ENCODE measurements at places on chromosomes 1 and 21.

GRCh38 chr1:214329470-214330220, 48.7 kb downstream of the SMYD2 start:
- DNase-seq = no peak

- DNase-seq = no peak
Observed at GRCh38 chr1:54579337-54579781, 31.3 kb downstream of the ACOT11 start.

GRCh38 chr1:208524925-208525324, 280.7 kb upstream of the PLXNA2 start:
- no peak for DNase-seq

- DNase-seq = no peak
Observed at GRCh38 chr1:186210258-186210657, 164.8 kb downstream of the TPR start.

DNA sequence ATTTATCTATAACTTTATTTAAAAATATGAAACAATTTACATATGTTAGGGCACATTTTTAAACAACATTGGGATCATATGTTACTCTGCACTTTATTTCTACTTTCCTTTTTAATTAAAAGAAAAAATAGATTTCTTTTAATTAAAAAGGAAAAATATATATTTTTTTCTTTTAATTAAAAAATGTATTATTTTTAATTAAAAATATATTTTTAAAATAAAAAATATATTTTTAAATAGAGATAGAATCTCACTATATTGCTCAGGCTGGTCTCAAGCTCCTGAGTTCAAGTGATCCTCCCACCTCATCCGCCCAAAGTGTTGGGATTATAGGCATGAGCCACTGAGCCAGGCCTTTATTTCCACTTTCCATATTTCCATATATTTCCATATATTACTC, 36.7 kb downstream of the WARS2 start:
- DNase-seq = no peak

- no peak for DNase-seq
Observed at GRCh38 chr1:229884765-229885164, 182.3 kb upstream of the GALNT2 start.

GRCh38 chr1:234495231-234495990, 16.4 kb upstream of the TARBP1 start:
- DNase-seq = peak; percentile 82

DNA sequence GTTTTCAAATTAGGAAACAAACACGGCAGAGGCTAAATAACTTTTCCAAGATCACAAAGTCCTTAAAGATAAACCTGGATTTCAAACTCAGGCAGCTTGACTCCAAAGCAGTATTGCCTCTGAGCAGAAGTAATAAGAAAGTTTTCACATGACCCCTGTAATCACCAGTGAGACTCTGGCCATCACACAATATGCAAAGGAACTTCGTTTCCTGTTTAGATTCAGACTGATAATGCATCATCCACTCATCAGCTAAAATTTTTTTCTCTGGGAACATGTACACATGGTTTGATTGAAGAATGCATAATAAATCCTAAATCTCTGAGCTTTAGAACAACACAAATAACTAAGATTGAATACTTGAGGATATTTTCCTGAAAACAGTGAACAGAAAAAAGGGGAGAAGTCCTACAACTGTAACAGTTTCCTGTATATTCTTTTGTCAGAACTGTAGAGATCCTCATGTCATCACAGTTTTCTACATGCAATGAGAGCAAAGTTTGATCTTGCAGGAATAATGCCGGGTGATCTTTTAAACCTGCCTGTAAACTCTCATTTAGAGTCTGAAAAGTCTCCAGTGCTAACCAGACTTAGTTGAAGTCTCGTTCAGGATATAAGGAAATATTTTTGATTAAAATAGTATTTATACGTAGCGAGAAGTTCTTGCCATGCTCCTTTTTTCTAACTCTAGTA, 225.3 kb downstream of the SPATA17 start:
- no peak for DNase-seq

DNA sequence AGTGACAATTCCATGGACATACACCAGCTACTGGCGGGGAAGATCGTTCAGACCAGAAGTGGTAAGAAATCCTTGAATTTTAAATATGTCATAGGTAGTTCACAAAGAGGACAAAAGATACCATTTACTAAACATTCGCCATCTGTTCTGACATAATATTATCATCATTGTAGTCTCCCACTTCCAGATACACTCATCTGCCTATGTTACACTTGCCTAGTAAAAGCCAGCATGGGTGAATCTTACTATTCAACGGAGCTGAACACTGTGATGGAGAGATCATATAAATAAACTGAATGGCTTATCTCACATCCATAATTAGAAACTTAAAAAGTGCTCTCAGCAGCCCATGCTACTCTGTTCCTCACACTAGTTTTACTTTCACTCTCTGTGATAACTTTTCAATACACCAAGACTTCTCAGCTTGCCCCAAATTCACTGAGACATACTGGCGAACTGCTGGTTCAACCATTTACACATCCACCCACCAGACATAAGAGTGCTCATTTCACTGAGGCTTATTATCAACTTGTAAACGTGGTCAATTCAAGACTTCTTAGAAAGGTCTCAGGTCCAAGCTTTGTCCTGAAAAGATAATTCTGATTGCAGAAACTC, 463 bp upstream of the PRRC2C start:
- no peak for DNase-seq

DNA sequence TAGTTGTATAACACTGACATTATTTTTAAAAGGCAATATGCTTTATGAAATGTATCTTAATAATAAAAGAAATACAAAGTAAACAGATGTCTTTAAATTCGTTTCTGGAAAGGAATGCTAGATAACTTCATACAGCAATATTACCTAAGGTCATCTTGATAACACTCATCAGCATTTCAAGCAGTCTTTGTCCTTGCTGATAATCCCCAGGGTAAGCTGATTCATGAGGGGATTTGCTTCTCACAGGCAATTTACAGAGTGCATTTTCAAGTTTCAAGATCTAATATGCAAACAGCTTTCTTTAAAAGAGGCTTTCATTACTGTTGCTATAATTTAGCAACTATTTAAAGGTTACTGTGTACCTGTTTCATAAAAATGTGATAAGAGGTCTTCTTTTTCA, 75.2 kb upstream of the NEK2 start:
- no peak for DNase-seq

GRCh38 chr1:28601696-28602095, 9.6 kb downstream of the RAB42 start:
- DNase-seq = peak; percentile 59

DNA sequence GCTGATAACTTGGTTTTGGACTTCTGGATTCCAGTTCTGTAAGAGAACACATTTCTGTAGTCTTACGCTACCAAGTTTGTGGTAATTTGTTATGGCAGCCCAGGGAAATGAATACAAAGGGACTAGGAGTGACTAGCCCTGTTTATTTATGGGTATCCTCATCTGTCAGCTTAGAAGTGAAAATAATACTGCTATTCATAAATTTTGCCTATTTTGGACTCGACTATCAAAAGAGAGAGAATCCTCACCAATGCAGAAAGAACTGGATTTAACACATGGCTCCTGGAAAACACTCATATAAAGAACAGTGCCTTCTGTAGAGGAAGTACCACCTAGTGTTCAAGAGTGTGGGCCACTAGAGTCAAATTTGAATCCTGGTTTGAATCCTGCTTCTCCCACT, 22.6 kb downstream of the HSD11B1 start:
- no peak for DNase-seq

- DNase-seq = no peak
Observed at GRCh38 chr1:205676597-205676996, 3.7 kb downstream of the SLC45A3 start.

GRCh38 chr21:16800536-16801275, 712.1 kb upstream of the CXADR start:
- no peak for DNase-seq

GRCh38 chr1:41726899-41727748, 191.6 kb downstream of the HIVEP3 start:
- peak; percentile 62 for DNase-seq

- DNase-seq = no peak
Observed at GRCh38 chr1:179968994-179969919, 14.6 kb downstream of the CEP350 start.

DNA sequence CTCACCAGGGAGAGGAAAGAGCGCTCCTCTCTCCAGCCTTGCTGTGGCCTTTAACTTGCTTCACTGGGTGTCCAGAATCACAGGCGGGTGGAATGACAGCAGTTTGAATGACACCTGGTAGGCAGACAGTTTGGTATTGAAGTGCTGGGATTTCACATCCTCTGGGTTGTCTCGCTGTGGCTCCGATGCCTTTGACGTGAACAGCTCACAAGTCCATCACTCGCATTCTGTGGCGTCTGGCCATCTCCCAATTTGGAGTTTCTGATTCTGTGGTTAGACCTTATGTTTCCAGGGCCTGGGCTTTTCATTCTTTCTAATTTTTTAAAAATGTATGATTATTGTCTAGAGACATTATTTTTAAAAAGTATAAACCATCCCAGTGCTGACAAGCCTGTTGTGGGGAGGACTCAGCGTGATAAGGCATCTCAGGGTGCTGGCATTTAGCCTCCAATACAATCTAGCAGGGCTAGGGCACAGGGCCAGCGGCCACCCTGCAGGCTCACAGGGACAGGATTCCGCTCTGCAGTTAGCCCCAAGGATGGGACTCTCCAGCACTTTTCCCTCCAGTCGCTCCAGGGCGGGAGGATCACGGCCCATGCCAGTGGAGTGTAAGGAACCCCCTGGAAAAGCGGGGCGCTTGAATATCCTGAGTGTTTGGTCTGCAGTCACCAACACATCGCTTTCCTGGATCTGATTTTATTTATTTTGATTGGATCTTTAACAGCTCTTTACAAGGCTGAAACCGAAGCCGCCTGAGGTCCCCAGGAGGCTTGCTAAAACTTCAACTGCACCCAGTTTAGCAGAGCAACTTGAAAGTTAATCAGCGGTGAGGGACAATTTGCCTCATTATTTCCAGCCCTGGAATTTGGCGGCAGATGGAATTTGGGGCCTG, 178.3 kb downstream of the TRABD2B start:
- no peak for DNase-seq

- no peak for DNase-seq
Observed at GRCh38 chr1:186819563-186819962, 9.2 kb upstream of the PLA2G4A start.

- DNase-seq = peak; percentile 70
Observed at GRCh38 chr1:92587445-92587844, 100.7 kb upstream of the GFI1 start.

GRCh38 chr1:167510244-167510643, 8.1 kb downstream of the CD247 start:
- DNase-seq = no peak

DNA sequence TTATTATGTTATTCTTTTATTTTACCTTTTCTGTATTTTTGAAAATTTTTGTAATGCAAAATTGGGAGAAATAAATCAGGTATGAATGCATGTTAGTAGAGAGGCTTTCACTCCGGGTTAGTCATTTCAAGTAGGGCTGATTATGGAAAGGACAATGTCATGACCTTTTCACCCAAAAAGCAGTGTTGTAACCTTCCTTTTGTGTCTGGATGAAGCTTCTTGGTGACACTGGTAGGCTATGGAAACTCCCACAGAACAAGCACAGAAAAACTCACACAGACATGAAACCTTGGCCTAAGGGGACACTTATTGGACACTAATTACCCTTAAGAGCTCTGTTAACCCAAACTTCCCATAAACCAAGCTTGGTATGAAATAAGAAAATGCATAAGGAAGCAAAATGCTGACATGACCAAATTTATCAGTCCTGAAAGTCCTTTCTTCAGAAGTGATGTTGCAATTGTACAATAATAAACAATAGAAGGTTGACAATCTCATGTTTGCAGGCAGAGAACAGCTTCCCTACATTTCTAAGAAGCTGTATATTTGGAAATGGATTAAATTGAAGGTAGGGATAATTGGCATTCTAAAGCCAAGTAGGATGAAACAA, 70.0 kb upstream of the KCNJ15 start:
- DNase-seq = no peak

GRCh38 chr1:97920832-97921571, at the start of gene DPYD:
DPYD (minus strand) TSS chr1:97921034; CDS start chr1:97920922, 112 bp downstream.
- DNase-seq = peak; percentile 88

GRCh38 chr1:58003059-58003458, 543.5 kb downstream of the OMA1 start:
- no peak for DNase-seq

DNA sequence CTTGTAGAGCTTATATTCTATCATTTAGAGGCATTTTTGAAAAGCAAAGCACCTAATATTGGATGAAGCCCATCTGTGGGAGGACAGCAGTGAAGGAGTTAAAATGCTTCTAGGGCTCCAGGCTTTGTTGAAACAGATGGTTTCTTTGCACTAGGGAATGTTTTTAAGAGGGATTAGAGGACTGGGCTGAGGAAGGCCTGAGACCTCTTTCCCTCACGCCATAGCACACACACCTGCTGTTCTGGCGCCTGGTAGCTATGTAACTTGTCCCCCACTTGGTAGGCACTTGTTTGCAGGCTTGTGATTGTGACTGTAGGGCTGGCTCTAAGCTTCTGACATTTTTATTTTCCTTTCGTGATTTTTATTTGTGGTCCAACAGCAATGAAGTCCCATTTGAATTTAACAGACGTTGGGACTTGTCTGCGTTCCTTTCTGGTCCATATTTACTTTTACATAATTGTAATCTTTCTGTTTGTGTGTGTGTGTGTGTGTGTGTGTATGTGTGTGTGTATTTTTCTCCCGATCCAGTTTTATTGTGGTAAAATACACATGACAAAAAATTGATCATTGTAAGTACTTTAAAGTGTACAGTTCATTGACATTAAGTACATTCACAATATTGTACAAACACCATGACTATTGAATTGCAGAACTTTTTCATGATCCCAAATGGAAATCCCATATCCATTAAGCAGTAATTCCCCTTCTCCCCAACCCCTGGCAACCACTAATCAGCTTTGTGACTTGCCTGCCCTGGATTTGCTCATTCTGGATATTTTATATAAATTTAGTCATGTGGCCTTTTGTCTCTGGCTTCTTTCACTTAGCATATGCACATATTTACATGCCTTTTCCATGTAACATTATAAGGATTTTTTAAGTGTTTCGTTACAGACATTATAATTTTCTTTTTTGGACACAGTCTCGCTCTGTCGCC, 33.5 kb upstream of the MACF1 start:
- DNase-seq = no peak

GRCh38 chr1:196355206-196355786, 252.9 kb downstream of the KCNT2 start:
- no peak for DNase-seq

DNA sequence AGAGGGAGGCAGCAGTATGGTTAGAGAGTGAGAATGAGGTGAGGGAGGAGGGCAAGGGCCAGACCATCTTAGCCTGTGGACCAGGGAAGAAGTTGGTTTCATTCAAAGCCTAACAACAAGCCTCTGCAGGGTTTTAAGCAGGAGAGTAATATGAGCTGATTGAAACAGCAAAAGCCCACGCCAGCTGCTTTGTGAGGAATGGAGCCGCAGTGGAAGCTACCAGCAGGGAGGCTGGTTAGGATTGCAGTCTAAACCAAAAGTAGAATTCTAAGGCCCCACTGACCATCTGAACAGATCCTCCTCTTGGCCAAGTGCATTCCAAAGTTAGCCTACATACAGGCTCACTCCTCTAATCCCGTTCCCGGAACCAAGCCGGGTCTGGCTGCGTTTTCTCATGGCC, 44.8 kb downstream of the OLFML3 start:
- no peak for DNase-seq

- DNase-seq = no peak
Observed at GRCh38 chr21:26945916-26946675, 20.8 kb downstream of the ADAMTS5 start.

Measured in activated CD4-positive, alpha-beta memory T cell treated with anti-CD3 and anti-CD28 coated beads for 36 hours (primary cell).